ENCODE measurements at places on chromosomes 2 and 18. TPM values are rescaled to one million over a fixed set of nuclear protein-coding genes. Genes with fewer than 3 reads are reported as not detected.

GRCh38 chr2:45256173-45256866, 247.1 kb upstream of the SIX2 start:
- DNase-seq: no peak

- DNase-seq: no peak
Measured at GRCh38 chr18:36128907-36129299, 237 bp downstream of the SLC39A6 start.

- DNase-seq: no peak
Measured at GRCh38 chr2:54864096-54864495, 140.6 kb downstream of the EML6 start.

GRCh38 chr2:23524261-23524706, 139.3 kb downstream of the KLHL29 start:
- DNase-seq: no peak

DNA sequence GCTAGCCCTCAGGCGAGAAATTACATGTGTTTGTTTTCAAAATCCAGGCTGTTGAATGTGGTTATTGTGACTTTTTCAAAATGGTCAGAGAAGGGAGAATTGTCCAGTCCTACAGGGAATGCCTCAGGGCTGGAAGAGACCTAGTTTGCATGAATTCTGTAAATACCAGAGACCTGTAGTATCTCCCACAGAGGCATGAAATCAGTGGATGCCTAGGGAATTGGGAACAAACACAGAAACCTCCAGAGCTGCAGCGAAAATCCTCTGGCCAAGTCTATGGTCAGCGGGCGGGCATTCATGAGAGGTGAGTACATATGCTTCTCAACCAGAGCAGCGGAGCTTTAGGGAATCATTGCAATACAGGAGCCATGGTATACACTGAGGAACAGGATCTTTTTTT, 1596.5 kb upstream of the NXPH2 start:
- DNase-seq: no peak

DNA sequence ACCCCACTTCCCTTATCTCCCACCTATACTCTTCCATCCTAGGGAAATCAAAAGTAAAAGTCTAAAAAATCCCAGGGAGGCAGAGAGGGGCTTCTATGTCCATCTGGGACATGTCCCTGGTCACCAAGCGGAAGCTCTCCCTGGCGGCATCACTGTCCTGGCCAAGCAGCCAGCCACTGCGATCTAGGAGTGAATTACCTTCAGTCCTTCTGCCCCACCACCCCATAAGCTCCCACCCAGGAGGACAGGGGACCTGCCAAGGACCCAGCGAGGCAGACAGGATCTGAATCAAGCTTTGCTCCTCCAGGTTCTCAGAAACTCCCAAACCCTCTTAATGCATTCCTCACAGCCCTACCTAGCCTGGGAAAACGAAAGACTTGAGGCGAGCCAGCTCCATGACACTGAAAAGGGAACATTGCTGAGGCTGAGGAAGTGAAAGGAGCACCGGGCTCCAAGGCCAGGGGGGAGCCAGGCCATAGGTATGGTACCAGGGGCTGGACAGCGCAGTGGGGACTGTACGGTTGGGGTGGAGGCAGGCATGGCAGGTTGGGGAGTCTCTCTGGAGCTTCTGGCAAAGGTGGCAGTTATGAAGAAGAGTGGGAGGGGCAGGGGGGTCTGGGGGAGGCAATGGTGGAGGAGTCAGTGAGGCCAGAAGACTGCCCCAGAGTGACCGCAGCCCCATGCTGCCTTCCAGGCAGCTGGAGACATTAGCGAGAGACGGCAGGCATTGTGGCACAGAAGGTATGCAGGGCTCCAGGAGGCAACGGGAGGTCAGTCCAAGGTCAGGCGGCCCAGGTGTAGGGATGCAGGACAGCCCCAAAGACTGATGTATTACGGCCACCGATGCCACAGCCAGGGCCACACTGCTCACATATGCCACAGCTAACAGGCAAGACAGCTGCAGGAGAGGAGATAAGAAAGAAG, 2.7 kb upstream of the SLC23A3 start:
- DNase-seq: no peak

DNA sequence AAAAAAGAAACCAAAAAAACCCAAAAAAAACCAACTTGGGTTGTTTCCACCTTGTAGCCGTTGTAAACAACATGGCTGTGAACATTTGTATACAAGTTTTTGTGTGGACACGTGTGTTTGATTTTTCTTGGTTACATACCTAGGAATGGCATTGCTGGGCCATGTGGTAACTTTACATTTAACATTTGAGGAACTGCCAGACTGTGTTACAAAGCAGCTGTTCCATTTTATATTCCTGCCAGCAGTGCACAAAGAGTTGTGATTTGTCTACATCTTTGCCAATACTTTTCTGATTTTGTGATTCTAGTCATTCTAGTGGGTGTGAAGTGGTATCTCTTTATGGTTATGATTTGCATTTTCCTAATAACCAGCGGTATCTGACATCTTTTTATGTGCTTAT, 22.5 kb downstream of the LPIN1 start:
- DNase-seq: no peak

GRCh38 chr18:63152791-63153190, 166.8 kb downstream of the BCL2 start:
- DNase-seq: no peak

DNA sequence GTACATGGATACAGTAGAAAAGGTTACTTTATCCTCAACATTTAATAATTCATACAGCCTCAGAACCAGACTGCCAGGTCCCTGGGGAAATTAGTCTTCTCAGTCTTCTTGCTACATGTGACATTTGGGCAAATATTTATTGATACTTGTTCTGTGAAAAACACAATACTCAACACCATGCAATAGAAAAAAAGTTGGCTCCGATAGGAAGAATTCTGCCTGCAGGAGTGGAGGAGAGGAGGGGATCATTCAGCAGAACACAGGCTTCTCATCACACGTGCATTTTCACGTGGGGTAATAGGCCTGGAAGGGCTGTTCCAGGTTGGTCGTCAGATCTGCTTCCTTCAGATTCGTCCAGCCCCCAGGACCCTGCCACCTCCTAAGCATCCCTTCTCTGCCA, 58.4 kb upstream of the ACKR3 start:
- no peak for DNase-seq

- DNase-seq: no peak
Measured at GRCh38 chr2:196915507-196916189, 10.9 kb downstream of the PGAP1 start.

GRCh38 chr18:44957461-44957860, 276.8 kb downstream of the SETBP1 start:
- no peak for DNase-seq

GRCh38 chr2:172742931-172743540, 7.4 kb downstream of the RAPGEF4 start:
- no peak for DNase-seq

GRCh38 chr2:67002618-67003371, 394.3 kb upstream of the ETAA1 start:
- no peak for DNase-seq

GRCh38 chr2:228869636-228870264, 401.3 kb downstream of the PID1 start:
- no peak for DNase-seq

DNA sequence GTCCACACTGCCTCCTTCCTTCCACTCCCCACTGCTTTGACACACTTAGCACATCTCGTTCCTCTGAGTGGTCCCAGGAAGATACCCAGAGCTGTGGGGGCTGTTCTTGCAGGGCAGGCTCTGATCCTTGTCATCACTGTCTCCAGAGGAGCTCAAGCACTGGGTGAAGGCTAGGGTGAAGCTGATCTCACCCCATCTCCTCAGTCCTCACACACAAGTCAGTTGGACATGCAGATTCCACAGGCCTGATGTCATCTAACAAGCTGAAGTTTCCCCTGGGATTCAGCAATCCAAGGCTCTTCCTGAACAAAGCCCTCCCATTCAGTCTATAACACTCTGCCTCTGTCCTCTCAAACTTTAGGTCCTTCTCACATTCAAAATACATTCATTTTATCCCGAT, 90.6 kb upstream of the RAB6C start:
- no peak for DNase-seq

POLR1B gene
- 12.4 TPM for total RNA-seq

BMP10 gene
- total RNA-seq: not detected

DSG1 gene
- total RNA-seq: not detected

ACTG2 gene
- total RNA-seq: not detected

CPLX4 gene
- total RNA-seq: not detected

Measured in glomerular endothelial cell (primary cell).